ENCODE measurements at places on chromosomes 7 and 10. TPM values are rescaled to one million over a fixed set of nuclear protein-coding genes. Genes with fewer than 3 reads are reported as not detected.

OR2A7 gene
- 0.94 TPM for total RNA-seq

NUTM2D gene
- total RNA-seq = 11.9 TPM

NEBL gene
- total RNA-seq = 72.6 TPM

SLC16A12 gene
- 2.2 TPM for total RNA-seq

SPAM1 gene
- total RNA-seq = not detected

TECTB gene
- not detected for total RNA-seq

ADAM12 gene
- total RNA-seq = 3.4 TPM

SYNPO2L gene
- total RNA-seq = not detected

GJD4 gene
- total RNA-seq = not detected

Measured in parietal lobe (tissue), 2 donors.